ENCODE measurements at places on chromosomes 2 and 18.
A peak's percentile ranks its signal among the peaks of the same experiment; 100 is the strongest.

DNA sequence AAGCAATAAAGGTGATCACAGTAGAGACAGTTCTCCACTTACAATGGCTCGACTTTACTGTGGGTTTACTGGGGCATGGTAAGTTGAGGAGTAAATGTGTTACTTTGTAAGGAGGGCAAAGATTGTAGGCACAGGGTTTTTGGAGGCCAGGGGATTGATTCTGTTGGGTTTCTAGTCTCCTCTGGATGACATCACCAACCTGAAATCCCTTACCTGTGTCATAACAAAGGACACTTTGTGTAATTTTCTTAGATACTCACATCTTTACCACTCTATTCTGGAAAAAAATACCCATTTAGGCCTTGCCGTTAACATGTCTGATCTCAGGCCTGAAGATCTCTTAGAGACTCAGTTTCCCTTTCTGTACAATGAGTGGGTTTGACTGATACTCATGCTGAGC, 161.7 kb downstream of the GLI2 start:
- no peak for DNase-seq

DNA sequence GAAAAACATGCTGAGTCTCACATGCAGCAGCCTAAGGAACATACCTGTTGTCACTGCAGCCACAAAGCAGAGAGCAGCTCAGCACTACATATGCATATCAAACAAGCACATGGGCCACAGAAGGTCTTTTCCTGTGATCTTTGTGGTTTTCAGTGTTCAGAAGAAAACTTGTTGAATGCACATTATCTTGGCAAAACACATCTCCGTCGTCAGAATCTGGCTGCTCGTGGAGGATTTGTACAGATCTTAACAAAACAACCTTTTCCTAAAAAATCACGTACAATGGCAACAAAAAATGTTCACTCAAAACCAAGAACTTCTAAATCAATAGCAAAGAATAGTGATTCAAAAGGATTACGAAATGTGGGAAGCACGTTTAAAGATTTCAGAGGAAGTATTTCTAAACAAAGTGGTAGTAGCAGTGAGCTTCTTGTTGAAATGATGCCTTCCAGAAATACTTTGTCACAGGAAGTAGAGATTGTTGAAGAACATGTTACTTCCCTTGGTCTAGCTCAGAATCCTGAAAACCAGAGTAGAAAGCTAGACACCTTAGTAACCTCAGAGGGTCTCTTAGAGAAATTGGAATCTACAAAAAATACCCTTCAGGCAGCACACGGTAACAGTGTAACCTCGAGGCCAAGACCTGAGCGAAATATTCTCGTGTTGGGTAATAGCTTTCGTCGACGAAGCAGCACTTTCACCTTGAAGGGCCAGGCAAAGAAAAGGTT, 34.1 kb downstream of the ZNF407 start:
- DNase-seq = peak; percentile 36

- DNase-seq = no peak
These were observed 370.0 kb downstream of the SLC4A3 start for GRCh38 chr2:219997341-219997851.

- no peak for DNase-seq
These were observed 40.5 kb downstream of the SPHKAP start for GRCh38 chr2:228140934-228141528.

DNA sequence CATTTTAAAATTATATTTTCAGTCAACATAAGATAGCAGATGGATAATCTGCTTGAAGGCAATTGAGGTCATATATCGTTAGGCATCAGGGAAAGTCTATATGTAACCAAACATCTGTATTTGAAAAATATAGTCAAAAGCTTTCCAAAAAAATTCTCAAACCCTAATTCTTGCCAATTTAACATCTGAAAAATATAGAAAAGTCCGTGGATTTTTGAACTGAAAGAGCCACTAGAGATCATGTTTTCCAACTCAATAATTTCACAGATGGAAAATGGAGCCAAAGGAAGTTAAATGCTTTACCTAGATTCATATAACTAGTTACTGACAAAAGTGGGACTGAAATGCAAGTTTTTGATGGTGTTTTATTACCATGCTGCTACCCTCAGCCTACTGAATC, 185.1 kb upstream of the ZNF804A start:
- DNase-seq = no peak

- no peak for DNase-seq
These were observed 40.1 kb downstream of the SERPINE2 start for GRCh38 chr2:223998948-223999347.

DNA sequence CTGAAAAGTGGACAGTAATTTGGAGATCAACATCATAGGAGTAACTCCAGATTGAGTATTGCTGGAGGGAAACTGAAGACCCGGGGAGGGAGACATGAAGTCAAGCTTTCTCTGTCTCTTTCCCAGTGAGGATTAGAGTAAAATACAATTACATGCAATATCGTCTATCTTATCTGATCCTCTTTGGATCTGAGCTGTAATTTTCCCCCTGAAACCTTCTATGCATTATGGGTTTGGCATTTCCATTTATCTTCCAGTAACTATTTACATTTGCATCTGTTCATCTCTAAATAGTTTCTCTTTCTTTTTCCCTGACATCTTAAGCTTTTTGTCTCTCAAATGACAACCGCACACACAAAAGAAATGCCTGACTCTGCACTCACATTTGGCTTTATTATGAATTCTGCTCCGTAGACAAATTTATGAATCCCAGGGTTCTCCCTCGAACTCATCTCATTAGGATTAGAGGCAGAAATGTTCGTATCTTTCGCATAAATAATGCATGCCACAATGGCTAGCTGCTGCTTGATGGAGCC, 113.1 kb downstream of the SPP2 start:
- DNase-seq = no peak

GRCh38 chr2:84776011-84776410, 104.9 kb downstream of the TRABD2A start:
- DNase-seq = no peak

- no peak for DNase-seq
These were observed 467.6 kb upstream of the CWC22 start for GRCh38 chr2:180474716-180475115.

GRCh38 chr18:47799376-47799775, 131.1 kb downstream of the SMAD2 start:
- no peak for DNase-seq

- no peak for DNase-seq
These were observed 302.1 kb downstream of the LPIN1 start for GRCh38 chr2:12048550-12048949.

- DNase-seq = no peak
These were observed 36.5 kb downstream of the SLC25A52 start for GRCh38 chr18:31723990-31724711.

GRCh38 chr2:104853534-104854497, at the start of gene POU3F3:
Gene POU3F3 (plus strand): TSS chr2:104854115. CDS start chr2:104855511, 1,396 bp downstream.
- DNase-seq = no peak

Data from central memory CD4-positive, alpha-beta T cell (primary cell).